ENCODE measurements at places on chromosomes 5 and 9.

DNA sequence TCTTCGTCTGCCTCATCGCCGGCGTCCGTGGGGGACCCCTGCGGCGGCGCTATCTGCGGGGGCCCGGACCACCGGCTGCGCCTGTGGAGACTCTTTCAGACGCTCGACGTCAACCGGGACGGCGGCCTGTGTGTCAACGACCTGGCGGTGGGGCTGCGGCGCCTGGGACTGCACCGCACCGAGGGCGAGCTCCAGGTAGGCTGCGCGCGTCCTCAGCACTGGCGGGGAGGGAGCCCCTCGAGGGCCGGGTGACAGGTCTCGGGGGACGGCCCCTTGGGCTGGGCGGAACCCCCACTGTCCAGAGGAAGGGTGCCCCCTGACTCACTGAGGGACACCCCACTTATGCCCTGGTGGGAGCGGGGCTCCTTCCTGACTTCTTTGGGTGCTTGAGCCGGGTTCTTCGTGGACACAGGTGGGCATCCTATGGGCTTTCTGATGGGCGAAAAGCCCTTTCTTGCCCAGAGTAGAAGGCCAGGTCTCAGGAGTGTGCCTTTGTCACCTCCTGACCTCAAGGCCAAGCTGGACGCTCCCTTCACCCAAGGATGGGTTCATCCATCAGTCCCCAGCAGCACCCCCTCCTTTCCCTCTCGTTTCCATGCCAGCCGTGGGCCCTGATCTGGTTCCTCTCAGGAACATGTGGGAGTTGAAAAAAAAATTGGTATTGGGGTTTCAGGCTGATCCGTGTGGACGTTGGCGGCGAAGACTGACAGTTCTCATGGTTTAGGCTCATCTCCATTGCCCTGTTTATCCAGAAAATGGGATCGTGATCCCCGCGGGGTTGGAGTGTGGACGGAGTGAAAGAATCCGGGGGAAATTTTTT, 564 bp downstream of the SLC25A25 start:
- peak; percentile 32 for DNase-seq

DNA sequence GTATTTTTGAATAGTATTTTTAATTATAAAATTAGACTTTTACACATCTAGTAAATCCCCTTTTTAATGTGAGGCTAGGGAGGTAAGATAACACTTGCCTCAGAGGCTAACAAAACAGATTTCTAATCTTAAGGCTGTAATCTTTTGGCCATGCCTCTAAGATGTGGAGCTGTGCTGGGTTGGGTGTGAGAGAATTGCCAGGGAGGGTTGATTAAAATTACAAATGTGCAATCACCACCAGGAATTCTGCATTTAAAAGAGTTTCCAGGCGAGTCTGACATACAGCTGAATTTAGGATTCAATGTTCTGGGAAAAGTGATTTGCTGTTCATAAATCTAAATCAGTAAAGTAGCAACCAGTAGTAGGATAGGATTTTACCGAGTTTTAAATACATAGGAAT, 73.3 kb downstream of the NUDT12 start:
- DNase-seq: no peak

DNA sequence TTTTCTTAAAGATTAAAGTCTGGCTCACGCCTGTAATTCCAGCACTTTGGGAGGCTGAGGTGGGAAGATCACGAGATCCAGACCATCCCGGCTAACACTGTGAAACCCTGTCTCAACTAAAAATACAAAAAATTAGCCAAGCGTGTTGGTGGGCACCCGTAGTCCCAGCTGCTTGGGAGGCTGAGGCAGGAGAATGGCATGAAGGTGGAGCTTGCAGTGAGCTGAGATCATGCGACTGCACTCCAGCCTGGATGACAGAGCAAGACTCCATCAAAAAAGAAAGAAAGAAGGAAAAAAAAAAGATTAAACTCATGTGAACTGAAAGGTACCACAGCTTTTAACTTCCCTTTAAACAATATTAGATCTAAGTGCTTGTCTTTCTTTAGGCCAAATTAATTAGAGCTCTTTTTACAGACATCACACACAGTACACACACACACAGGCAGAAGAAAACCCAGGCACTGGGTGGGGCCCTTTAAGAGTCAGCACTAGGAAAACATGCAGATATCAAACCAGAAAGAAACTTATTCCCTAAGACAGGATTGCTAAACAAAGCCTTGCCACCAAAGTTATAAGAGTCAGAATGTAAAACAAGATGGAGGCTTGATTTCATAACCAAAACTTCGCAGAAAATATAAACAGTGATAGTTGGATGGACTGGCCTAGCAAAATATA, 29.3 kb upstream of the UHRF2 start:
- DNase-seq: no peak

GRCh38 chr5:173963182-173963838, 25.7 kb upstream of the C5orf47 start:
- no peak for DNase-seq

DNA sequence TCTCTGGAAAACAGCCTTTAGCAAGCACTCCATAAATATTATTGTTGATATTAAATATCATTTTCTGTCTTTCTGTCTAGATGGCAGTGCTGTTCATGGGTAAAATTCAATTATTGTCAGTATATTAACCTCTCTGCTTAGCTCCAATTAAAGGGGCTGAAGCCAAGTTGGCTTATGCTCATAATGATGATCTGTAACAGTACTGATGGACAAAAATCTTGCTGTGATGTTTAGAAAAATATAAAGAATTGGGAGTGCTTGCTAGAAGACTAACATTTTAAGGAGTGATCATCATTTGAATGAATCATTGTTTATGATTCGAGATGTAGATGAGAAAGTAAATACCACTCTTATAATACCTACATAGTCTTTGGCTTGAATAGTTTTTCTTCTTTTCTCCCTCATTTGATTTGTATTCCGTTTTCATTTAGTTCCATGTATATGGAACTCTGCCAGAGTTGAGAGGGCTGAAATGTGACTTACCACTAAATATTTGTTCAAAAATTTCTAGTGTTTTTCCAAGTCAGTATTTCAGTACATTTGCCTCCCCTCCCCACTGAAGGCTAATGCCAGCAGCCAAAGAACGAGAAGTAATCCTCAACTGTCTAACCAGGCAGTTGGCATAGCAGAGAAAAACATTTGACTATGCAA, 538.3 kb downstream of the CSNK1G3 start:
- DNase-seq: no peak

GRCh38 chr9:138007566-138007917, 130.0 kb downstream of the CACNA1B start:
- no peak for DNase-seq

DNA sequence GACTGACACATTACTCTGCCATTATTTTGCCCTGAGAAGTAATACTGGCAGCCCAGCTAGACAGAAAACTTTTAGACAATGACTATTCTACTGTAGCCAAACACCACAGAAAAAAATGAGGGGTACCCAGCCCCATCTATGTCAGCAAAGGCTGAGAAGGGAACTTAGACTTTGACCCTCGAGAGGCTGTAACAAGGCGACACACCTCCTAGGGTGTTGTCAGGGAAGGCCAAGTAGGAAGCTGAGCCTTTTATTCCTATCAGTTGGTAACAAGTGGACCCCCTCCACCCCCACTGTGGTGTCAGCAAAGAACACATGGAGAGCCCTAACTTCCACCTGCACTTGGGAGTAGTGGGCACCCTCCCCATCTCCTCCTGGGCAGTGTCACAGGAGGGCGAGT, 55.6 kb downstream of the SPTLC1 start:
- DNase-seq: no peak

- no peak for DNase-seq
Measured at GRCh38 chr5:15904899-15905830, 274.4 kb downstream of the MARCHF11 start.

GRCh38 chr5:107067395-107067794, 603.3 kb downstream of the EFNA5 start:
- no peak for DNase-seq

DNA sequence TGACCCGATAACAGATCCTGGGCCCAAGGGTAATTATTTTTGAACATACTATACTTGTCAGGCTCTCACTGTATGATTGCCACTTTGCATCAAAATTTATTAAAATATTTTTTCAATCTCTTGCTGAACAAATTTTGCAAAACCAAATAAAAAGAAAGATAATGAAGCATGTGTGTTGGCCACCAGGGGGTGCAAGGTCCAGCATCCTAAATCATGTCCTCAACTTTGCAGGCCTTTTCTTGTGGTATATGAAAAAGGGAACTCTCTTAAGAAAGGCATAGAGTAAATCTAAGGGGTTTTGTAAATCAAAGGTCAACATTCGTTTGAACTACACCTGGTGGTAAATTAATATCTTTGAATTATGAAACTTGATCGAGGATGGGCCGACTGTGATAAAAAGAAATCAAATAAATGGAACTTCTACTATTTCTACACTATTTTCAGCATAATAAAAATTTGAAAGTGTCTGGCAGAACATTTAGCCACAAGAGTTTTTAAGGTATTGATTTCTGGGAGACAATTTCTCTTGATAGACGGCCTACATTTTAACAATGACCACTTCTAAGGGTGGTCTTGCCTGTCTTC, 676.5 kb downstream of the DMRTA1 start:
- peak; percentile 27 for DNase-seq

DNA sequence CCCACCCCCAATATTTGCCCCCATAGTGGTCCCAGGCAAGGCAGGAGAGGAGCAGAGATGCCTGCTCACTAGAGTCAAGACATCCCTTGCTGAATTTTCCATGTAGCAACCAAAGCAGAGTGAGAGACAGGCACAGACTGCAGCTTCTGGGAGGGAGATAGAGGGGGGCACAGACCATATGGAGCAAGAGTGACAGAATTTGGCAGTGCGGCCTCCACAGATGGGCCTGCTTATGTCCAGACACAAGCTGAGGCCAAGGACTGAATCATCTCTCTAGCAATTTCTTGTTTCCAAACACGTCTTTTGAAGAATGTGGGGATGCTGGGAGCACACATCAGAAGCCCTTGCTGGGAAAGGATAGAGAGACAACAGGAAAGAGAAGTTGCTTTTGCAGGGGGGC, 53.0 kb upstream of the ALDH1B1 start:
- no peak for DNase-seq

DNA sequence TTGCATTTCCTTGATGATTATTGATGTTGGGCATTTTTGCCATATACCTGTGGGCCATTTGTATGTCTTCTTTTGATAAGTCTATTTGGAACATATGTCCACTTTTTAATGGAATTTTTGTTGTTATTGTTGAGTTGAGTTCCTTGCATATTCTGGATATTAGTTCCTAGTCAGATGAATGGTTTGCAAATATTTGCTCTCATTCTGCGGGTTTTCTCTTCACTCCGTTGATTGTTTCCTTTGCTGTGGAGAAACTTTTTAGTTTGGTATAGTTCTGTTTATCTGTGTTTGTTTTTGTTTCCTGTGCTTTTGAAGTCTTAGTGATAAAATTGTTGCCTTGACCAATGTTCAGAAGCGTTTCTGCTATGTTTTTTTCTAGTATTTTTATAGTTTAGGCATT, 13.0 kb downstream of the OSMR start:
- no peak for DNase-seq

- DNase-seq: no peak
Measured at GRCh38 chr5:150582241-150583109, 58.0 kb upstream of the SYNPO start.

- no peak for DNase-seq
Measured at GRCh38 chr5:160359816-160360215, 10.6 kb downstream of the C1QTNF2 start.

- DNase-seq: no peak
Measured at GRCh38 chr9:16342246-16343020, 528.0 kb downstream of the BNC2 start.

DNA sequence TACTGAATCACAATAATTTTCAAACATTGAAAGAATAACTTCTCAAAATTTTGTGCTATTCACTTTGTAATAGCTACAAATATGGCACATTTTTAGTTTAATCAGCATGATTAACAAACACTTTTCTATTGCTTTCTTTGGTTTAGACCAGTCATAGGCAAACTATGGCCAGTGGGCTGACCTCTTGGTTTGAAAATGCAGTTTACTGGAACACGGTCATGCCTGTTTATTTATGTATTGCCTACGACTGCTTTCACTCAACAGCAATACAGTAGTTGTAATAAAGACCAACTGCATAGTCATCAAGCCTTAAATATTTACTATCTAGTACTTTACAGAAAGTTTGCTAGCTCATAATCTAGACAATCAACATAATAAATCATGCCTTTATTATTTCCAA, 810.8 kb downstream of the TLE1 start:
- no peak for DNase-seq

DNA sequence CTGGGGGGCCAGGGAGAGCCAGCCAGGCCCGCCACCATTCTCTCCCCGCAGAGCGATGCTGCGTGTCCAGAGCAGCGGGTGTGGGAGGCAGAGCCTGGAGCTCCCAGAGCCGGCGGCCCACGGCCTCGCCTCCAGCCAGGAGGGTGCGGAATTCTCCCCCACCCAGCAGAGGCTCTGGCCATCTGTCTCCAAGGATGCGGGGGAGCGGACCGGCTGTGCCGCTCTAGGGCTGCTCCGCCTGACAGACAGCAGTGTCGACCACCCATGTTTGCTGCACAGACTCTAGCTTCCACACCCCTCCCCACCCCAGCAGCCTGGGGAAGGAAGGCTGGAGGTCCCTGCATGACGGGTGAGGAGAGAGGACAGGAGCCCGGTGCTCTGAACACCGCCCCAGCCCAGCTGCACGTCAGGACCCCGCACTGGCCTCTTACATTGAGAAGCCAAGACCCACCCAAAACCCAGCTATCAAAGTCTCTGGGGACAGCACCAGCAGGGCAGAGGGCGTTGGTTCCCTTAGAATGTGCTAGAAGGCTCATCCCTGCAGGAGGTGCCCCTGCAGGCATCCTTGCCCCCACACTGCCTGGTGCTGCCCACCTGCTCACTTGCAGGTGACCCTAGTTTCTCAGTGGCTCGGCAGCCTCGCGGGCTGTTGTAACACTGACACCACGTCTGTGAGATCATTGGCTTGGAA, 29.7 kb upstream of the FCN1 start:
- DNase-seq: no peak

DNA sequence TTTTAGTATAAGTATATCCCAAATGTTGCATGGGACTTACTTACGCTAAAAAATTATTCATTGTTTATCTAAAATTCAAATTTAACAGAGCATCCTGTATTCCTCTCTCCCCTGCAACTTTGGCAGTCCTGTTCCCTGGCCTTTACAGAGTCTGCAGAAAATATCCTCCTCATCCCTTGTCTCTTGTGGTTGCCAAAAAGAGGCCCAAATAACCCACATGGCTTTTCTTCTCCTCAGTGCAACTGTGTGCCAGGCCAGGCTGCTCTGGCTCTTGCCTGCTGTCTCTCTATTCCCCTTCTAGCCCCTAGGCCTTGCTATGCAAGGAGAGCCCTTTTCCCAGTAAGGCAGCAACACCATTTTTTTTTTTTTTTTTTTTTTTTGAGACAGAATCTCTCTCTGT, 23.0 kb downstream of the ARHGEF37 start:
- no peak for DNase-seq

DNA sequence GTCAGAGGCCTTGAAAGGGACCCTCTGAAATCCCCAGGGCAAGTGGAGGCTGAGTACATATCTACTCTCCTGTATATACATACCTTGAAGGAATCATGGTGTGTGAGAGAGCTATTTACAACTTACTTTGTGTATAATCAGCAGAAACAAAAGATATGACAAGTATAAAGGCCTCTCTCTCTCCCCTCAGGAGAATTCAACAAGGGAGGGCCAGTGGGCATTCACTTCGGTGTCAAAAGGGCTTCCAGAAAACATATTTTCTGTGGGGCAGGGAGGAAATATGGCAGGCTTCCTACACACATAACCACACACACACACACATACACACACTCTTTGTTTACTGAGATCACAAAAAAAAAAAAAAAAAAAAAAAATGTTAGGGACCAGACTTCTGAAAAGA, 181.7 kb downstream of the BNC2 start:
- DNase-seq: no peak

All from NCI-H1105 treated with DMSO at 0.1 percent for 48 hours (cell line).